Right forelimb (tissue), 1 donor: ENCODE measurements at places on chromosomes 11 and 22.

GRCh38 chr11:27619763-27620335, 80.4 kb downstream of the BDNF start:
- no peak for DNase-seq

DNA sequence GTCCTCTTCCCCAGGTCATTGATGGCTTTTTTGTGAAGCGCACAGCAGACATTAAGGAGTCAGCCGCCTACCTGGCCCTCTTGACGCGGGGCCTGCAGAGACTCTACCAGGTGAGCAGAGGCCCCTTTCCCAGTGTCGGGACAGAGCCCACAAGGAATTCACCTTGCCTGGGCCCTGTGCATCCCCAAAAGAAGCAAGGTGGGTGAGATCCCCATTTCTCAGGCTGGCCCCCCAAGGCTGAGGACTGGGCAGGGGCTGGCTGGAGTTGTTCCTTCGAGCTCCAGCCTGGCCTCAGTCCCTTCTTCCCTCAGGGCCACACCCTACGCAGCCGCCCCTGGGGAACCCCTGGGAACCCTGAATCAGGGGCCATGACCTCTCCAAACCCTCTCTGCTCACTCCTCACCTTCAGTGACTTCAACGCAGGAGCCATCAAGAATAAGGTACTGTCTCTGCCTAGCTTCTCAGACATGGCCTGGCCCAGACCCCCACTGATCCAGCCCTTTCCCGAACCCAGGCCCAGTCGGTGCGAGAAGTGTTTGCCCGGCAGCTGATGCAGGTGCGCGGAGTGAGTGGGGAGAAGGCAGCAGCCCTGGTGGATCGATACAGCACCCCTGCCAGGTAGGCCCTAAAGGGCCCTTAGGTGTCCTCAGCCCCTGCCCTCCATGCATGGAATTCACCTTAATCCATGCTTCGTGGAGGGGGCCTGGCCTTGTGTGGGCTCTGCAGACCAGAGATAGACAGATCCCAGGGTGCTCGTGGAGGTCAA, 4.7 kb downstream of the MUS81 start:
- DNase-seq = peak; percentile 45

DNA sequence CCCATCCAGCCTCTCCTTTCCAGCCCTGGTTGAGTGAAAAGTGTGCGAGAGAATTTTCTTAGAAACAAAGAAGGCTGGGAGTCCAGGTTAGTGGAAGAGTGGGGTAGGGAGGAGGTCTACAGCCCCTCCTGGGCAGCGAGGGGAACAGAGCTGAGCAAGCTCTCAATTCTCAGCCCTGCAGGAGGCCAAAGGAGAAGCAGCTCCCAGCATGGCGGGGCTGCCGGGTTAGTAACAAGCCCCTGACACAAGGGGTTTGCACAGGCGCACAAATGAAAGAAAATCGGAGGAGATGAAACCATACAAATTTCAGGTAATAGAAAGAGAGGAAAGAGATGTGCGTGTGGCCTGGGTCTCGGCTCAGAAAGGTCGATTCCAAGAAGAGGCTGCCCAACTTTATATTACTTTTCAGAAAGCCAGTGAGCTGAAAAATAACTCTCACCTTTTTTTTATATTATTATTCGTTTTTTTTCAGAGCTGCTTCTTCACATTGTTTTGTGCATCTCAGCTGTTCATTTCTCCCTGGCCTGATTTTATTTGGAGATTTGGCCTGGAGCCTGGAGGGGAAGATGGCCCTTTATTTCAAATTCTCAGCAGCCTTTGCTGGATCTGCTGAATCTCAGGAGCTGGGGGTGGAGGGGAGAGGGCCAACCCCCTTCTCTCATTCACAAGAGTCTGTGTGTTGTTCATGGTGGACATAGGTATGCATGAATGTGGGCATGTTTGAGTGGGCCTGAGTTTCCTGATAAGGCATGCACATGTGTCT, 583.2 kb downstream of the BUD13 start:
- DNase-seq = no peak

DNA sequence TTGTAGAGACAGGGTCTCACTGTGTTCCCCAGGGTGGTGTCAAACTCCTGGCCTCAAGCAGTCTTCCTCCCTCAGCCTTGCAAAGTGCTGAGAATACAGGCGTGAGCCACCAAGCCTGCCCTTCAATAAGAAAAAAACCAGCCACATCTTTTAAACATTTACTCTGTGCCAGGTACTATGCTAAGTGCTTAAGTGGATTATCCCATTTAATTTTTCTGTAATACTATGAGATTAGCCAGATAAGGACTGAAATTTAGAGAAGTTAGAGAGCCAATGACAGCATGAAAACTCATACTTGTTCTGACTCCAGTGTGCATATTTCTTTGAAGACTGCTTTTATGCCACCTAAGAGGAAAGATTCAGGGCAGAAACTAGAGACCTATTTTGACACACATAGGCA, 35.7 kb downstream of the PPME1 start:
- DNase-seq = no peak

- DNase-seq = no peak
Measured at GRCh38 chr22:46362203-46362933, 26.9 kb downstream of the TRMU start.

DNA sequence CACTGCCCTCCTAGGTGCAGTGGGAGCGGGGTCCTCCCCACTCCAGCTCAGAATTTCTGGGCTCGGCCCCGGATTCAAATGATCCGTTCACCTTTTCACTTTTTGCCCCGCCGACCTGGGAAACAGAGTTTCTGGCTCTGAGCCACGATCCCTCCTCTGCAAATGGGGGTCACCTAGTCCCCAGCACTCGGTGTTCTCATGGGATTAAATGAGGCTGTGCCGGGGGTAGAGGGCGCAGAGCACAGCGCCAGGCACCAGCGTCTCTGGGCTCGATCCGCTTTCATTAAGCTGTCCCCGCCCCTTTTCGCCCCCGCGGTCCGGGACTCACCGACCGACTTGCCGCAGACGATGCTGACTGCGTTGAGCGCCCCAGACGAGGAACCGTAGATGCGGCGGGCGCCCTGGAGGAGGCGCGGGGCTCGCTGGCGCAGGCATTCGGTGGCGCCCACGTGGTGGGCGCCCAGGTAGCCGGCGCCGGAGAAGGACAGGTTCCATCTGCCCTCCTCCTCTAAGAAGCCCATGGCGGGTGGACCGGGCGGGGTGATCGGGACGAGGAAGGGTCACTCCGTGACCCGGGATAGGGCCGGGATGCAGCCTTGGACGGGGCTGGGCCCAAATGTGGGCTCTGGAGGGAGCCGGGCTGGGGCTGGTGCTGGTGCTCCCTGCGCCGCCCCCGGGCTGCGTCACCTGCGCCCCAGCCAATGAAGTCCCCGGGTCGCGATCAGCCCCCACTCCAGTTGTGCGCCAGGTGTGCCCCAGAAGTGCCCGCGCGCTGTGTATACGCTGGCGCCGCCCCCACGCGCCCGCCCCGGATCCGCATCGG, at the start of gene PNPLA5:
PNPLA5 (minus strand) TSS at position 654 of the 823 bp plus-strand sequence; CDS start at position 521, 133 bp downstream.
- peak; percentile 32 for DNase-seq

DNA sequence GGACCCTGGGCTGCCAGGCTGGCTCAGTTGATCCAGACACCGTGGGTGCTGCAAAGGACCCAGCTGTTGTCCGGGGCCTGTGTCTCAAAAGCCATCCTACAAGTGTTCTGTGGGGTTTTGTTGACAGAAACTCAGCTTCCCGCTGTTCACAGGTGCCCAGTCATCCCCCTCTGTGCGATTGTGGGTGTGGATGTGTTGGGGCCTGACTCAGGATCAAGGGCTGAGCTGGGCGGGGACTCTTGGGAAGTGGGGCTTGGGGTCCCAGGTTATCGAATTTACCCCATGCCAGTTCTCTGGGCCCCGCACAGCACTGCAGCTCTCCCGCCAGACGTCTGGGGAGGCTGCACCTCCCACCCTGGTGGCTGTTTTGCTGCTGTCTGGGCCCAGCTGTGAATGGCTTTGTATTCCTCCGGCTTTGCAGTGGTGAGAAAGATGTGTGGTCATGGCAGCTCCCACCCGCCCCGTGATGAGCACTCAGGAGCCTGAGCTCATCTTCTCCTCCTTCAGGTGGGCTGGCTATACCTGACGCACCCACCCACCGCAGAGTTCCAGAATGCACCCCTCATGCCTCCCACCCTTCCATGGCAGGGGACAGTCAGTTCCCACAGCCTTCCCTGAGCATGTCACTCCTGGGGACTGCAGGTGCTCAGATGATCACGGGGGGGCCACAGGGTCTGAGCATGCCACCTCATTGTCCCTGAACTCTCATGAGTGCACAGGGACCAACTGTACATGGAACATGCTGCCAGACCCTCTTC, 3.6 kb upstream of the AP2A2 start:
- no peak for DNase-seq

DNA sequence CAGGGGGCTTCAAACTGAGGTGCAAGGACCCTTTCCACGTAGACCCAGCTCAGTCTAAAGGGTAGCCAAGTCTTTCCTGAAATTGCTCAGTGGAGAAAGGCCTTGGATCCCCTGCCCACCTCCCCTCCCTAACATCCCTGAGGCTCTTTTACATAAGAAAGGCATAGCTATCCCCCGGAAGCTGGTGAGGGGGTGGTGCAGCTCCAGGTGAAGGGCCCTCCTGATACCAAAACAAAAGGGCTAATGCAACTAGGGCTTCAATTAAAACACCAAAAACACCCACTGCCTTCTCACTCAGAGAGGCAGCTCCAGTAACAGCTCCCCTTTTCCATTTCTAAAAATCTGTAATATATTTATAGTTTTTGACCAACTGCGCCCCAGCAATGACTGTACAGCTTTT, 5.8 kb downstream of the SHANK2 start:
- no peak for DNase-seq

- no peak for DNase-seq
Measured at GRCh38 chr11:85695546-85695945, 9.6 kb upstream of the CCDC89 start.

- no peak for DNase-seq
Measured at GRCh38 chr11:84264066-84264465, 977.9 kb upstream of the CCDC90B start.

DNA sequence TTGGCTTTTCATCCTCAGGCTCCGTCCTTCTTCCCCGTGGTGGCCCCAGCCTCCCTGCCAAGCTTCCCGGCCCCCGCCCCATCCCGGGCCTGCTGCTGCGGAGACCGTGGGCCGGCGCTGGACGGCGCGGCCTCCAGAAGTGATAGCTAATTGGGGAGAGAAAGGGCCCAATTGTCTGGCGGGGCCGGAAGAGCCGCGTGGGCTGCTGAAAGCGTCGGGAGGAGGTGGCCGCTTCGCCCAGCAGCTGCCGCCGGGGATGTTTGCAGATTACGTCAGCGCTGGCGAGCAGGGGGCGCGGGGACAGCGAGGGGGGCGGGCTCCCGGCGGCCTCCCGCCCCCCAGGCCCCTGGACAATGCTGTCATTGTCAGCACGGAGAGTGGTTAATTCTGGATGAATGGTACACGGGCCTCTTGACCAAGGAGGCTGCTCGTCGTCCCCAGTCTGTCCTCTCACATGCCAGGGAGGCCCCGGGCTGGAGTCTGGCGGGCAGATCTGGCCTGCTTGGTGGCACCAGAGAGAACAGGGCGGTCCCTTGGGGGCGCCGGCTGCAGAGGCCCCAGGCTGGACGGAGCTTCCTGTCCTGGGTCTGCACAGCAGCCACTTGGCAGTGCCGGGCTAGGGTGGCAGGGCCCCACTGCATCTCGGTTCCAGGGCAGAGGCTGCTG, 1.6 kb downstream of the SMIM38 start:
- DNase-seq = peak; percentile 87

DNA sequence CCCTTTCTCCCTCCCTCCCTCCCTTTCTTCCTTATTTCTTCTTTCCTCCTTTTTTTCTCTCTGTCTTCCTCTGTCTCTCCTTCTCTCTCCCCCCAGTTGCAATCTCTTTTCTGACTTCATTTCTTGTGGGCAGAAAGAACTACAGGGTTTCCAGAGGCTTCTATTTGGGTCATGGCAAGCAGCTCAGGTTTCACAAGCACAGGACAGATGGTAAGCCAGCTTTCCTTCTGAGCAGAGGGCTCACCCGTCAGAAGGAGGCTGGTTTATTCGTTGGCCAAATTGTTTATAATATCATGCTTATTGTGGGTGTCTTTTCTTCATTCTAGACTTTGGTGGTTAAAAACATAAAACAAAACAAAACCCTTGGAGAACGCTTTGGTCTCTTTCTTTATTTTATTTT, 58.9 kb upstream of the CLMP start:
- DNase-seq = no peak

DNA sequence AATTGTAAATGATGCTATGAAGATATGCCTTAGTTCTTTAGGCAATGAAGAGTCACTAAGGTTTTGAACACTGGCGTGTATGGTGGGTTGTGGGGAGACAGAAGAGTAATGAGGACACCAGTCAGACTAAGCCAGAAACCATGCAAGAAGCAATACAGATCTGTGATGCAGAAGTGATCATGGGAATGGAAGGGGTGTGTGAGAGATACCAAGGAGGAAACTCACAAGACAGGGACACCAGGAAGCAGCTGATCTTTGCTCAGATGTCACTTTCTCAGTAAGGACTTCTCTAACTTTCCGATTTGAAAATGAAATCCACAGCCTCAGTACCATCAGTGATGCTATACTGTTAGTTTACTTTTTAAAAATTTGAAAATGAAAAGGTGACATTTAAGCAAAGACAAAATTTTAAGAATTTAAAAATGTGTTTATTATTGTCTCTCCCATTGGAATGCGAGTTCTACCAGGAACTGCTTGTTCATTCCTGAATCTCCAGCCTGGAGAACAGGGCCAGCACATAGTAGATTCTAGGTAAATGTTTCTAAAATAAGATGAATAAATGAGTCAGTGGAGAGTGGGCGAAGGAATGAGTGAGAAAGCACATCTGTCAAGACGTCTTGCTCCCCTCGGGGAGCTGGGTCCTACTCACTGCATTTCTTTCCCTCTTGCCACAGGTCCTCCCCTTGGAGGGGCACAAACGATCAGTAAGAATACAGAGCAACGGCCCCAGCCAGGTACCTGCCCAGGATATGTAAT, 60.4 kb downstream of the KCNJ1 start:
- no peak for DNase-seq

GRCh38 chr11:63841554-63841953, 2.6 kb downstream of the MARK2 start:
- DNase-seq = no peak

- DNase-seq = no peak
Measured at GRCh38 chr11:7604331-7604955, 68.9 kb downstream of the CYB5R2 start.

- DNase-seq = no peak
Measured at GRCh38 chr11:59429924-59430516, 3.8 kb upstream of the OR5A2 start.

DNA sequence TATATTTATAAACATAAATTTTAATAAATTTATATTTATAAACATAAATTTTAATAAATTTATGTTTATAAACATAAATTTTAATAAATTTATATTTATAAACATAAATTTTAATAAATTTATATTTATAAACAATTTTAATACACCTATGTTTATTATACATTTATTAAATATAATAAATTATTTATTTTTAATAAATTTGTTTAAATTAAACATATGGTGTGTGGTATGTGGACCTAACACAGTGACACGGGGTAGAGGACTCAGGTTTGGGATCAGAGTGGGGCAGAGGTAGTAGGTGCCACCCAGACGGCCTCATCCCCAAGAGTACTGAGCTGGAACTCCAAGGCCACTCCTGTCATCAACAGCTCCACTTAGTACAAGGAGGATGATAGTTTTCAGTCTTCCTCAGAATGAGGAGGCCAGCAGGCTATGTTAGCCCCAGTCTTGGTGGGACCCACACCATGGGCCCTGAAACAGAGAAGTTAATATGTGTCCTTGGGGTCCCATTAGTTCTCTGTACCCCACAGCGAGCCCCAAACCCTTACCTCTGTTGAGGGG, 46.7 kb upstream of the BID start:
- DNase-seq = no peak
